GM23338 (cell line): ENCODE measurements at places on chromosomes 1 and 21. TPM values are rescaled to one million over a fixed set of nuclear protein-coding genes. Genes with fewer than 3 reads are reported as not detected.

Gene EFNA1
- total RNA-seq = 2.1 and 5.1 TPM in 2 replicates

Gene MAB21L3
- total RNA-seq = not detected in 2 replicates

Gene ARHGAP30
- 0.19 TPM in 1 of 2 replicates, not detected in the other for total RNA-seq

Gene PAPPA2
- 0.66 and 1.4 TPM in 2 replicates for total RNA-seq

Gene FOXD3
- total RNA-seq = 41.3 and 49.0 TPM in 2 replicates

Gene CELA3A
- not detected in 2 replicates for total RNA-seq

Gene TRAF5
- 17.8 and 18.9 TPM in 2 replicates for total RNA-seq

Gene MRPS14
- total RNA-seq = 18.5 and 21.7 TPM in 2 replicates

Gene RAB3B
- 34.6 and 37.9 TPM in 2 replicates for total RNA-seq

GRCh38 chr1:34013136-34013535, 149.3 kb downstream of the HMGB4 start:
- no peaks in the 10 kb centered on the region for H3K4me1 ChIP-seq
- H3K27ac ChIP-seq = no peak overlapping the region
- DNase-seq = no peak
- 0 out of 2 replicates have a peak, but pooled peaks cover 3% of the 10 kb centered on the region for H3K36me3 ChIP-seq

DNA sequence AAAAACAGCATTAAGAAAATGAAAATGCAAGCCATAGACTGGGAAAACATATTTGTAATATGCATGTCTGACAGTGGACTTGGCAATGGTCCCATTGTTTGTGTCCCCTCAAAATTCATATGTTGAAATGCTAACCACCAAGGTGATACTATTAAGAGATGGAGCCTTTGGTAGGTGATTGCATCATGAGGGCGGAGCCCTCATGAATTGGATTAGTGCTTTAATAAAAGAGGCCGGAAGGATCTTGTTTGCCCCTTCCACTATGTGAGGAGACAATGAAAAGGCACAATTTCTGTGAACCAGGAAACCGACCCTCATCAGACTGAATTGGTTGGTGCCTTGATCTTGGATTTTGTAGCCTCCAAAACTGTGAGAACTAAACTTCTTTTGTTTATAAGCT, 232.3 kb downstream of the GPR52 start:
- no peaks in the 10 kb centered on the region for H3K4me1 ChIP-seq
- H3K36me3 ChIP-seq = no peaks in the 10 kb centered on the region
- no peak overlapping the region for H3K4me3 ChIP-seq
- no peak for DNase-seq

DNA sequence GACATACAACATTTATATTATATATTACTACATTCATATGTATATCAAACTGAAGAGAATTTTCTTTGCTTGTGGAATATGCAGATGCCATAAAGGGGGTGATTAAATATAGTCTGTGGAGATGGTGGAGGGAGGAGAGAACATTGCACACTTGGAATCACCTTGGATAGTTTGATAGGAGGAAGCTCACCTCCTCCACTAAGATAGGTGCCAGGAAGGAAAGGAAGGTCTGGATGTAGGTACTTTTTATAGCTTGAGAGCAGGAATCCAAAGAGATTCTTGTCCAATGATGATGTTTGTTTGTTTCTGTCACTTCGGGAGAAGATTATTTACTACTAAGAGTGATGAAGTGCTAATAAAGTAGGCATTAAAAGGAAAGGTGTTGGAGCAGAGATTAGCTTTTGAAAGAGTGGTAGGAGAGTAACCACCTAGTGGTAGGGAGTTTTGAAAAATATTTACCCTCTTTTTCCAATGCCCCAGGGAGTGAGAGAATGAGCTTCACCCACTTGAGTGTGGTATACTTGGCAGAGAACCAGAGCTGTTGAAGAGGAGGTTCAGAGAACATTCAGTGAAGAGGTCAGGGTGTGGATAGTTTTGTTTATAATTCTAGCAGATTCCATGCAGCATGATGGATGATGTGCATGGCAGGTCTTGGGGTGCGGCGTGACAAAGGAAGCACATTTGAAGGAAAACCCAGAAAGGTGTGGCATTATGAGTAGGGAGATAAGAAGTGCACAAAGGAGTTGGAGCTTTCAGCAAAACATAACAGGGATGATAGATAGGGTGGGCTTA, 145.0 kb downstream of the PATJ start:
- no peaks in the 10 kb centered on the region for H3K27me3 ChIP-seq
- H3K4me1 ChIP-seq = 0 out of 2 replicates have a peak, but pooled peaks cover 16% of the 10 kb centered on the region
- no peak overlapping the region for H3K27ac ChIP-seq

- DNase-seq = no peak
- no peaks in the 10 kb centered on the region for H3K27me3 ChIP-seq
- peaks cover 29% of the 10 kb centered on the region for H3K4me1 ChIP-seq
- no peak overlapping the region for H3K4me3 ChIP-seq
- H3K27ac ChIP-seq = no peak overlapping the region
- no peaks in the 10 kb centered on the region for H3K36me3 ChIP-seq
These were observed 9.6 kb downstream of the ST6GALNAC3 start for GRCh38 chr1:76084029-76084627.

DNA sequence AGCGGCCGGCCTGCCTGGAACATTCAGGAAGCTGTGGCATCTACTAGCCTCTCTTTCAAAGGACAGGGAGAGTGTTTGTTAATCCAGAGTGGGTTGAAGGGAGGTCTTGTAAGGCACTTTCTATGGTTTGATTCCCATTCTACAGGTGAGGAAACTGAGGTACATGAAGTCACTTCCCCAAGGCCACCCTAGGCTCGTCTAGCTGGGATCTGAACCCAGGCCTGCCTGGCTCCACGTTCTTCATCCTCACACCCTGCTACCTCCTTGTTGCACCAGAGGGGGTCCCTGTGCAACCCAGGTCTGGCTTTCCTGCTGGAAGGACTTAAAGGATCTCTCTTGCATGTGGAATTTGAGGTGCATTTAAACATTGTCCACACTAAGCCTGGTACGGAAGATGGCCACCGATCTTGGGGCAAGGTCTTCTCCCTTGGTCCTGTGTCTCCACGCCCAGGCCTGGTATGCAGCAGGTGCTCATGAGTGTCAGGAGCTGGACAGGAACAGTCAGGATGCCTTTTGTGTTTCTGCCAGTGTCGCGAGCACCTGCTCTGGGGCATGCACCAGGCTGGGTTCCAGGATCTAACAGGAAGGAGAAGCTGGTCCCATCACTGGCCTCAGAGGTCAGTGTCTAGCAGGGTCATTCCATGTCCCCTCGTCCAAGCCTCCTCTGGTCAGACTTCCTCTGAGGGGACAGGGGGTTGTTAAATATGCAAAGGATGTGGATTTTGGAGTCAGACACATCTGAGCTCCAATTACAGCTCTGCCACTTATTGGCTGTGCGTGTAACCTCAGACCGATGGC, 103.2 kb upstream of the RUNX3 start:
- H3K4me1 ChIP-seq = no peaks in the 10 kb centered on the region
- H3K4me3 ChIP-seq = no peak overlapping the region
- H3K27me3 ChIP-seq = no peaks in the 10 kb centered on the region
- no peak for DNase-seq
- no peaks in the 10 kb centered on the region for H3K36me3 ChIP-seq

- no peaks in the 10 kb centered on the region for H3K27me3 ChIP-seq
- H3K4me3 ChIP-seq = no peak overlapping the region
- no peaks in the 10 kb centered on the region for H3K4me1 ChIP-seq
- no peak overlapping the region for H3K27ac ChIP-seq
- H3K36me3 ChIP-seq = no peaks in the 10 kb centered on the region
- no peak for DNase-seq
These were observed 26.2 kb upstream of the LYST start for GRCh38 chr1:235892734-235893413.

DNA sequence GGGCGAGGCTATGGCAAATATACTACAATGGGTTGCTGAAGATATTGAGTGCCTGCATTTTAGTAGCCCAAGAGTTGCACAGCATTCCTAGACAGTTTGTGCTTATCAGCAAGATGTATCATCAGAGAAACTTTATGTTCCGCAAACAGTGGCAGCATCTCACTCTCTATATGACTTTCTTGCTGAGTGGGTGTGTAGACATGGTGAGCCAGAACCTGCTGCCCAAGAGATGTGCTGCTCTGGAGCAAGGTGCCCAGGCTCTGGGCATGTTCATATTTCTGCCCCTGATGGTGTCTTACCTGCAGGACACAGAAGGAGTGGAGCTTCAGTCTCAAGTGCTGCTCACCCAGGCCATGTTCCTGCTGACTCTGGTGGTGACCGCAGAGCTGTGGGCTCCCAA, 8.2 kb upstream of the RGSL1 start:
- H3K27ac ChIP-seq = no peak overlapping the region
- no peak for DNase-seq
- no peaks in the 10 kb centered on the region; the same call in 1 of the 2 replicates for H3K4me1 ChIP-seq
- no peak overlapping the region for H3K4me3 ChIP-seq
- H3K36me3 ChIP-seq = no peaks in the 10 kb centered on the region

DNA sequence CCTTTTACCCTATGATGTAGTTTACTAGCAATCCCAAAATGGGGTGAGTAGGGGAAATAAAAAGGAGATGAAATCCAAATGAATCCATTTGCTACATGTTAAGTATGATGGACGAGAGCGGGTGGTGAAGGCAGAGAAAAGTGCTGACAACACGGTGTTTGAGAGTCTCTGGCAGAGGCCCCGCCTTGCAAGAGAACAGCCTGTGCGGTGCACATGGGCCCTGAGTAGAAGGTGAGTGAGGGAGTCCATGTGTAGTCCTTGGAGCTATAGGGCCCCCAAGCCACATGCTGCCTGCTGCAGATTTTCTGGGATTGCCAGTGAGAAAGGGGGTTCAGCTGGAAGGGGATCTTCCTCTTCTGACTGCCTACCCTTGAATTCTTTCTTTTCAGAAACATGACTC, 177.1 kb downstream of the TNR start:
- H3K27ac ChIP-seq = no peak overlapping the region
- H3K36me3 ChIP-seq = no peaks in the 10 kb centered on the region
- H3K4me1 ChIP-seq = peaks cover 23% of the 10 kb centered on the region
- H3K27me3 ChIP-seq = peaks cover 7% of the 10 kb centered on the region; the same call in 1 of the 2 replicates

DNA sequence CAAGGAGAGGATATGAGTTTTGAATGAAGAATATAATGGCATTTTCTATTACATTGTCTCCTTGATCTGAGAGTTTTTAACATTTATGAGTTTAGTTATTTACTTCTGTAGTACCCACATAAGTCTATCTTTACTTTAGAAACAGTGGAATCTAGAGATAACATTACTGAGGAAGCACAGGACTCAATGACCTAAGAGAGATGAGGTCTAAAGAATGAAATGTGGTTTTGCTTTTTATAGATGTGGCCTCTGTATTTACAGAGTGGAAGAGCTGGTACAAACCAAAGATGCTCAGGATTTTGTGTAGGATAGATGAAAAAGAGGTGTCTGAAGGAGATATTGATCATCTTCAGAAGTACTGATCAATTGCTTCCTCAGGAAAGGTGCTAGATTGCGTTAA, 177.3 kb downstream of the KCTD3 start:
- no peak overlapping the region for H3K4me3 ChIP-seq
- H3K27me3 ChIP-seq = no peaks in the 10 kb centered on the region
- no peak overlapping the region for H3K27ac ChIP-seq
- no peaks in the 10 kb centered on the region for H3K4me1 ChIP-seq
- H3K36me3 ChIP-seq = no peaks in the 10 kb centered on the region
- no peak for DNase-seq

DNA sequence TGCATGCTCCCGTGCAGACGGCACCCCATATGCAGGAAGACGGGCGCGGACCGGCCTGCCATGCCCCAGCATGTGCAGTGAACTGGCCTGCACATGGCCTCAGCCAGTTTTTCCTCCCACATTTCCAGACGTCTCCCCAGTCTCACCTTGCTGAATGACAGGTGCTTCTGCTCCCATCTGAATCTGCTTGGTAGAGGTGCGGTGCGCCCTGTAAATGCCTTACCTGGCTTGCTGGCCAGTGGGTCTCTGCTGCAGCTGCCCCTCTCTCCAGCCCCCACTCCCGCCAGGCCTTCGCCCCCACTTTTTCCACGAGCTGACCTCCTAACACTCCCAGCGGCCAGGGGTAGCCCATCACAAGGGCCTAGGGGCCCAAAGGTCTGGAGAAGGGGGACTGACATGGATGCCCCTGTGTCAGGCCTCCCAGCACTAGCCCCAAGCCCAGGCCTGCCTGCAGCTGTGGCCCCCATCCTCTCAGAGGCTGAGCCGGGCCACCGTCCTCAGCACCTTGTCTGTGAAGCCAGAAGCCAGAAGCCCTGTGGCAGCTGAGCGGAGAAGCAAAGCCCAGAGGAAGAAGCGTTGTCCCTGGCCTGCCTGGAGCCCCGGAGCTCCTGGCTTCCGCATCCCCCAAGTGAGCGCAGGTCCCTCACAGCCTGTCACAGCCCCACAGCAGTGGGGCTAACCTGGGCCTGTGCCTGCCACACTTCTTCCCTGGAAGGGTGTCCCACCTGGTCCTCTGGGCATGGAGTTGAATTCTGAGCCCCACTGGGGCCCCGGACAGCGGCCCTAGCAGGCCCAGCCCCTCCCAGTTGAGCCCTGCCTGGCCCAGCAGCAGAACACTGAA, 3.7 kb upstream of the SLC19A1 start:
- no peaks in the 10 kb centered on the region for H3K36me3 ChIP-seq
- DNase-seq = no peak

- no peaks in the 10 kb centered on the region for H3K36me3 ChIP-seq
- no peak for DNase-seq
- H3K4me3 ChIP-seq = peak overlapping the region; percentile 39
- H3K27me3 ChIP-seq = no peaks in the 10 kb centered on the region
- peak overlapping the region; percentile 74 for H3K27ac ChIP-seq
These were observed 29.2 kb downstream of the UCK2 start for GRCh38 chr1:165856606-165857005.

- no peak for DNase-seq
- no peaks in the 10 kb centered on the region for H3K4me1 ChIP-seq
- no peaks in the 10 kb centered on the region for H3K27me3 ChIP-seq
- H3K27ac ChIP-seq = no peak overlapping the region
- H3K36me3 ChIP-seq = no peaks in the 10 kb centered on the region
These were observed 392.3 kb upstream of the ADAMTS5 start for GRCh38 chr21:27359141-27359540.

- no peaks in the 10 kb centered on the region for H3K27me3 ChIP-seq
- no peaks in the 10 kb centered on the region for H3K36me3 ChIP-seq
- no peak overlapping the region for H3K27ac ChIP-seq
- DNase-seq = no peak
These were observed 35.8 kb downstream of the ECE1 start for GRCh38 chr1:21254335-21254951.

GRCh38 chr1:193629875-193630274, 443.5 kb upstream of the B3GALT2 start:
- H3K4me1 ChIP-seq = no peaks in the 10 kb centered on the region; the same call in 1 of the 2 replicates
- no peak overlapping the region for H3K4me3 ChIP-seq
- H3K36me3 ChIP-seq = no peaks in the 10 kb centered on the region

DNA sequence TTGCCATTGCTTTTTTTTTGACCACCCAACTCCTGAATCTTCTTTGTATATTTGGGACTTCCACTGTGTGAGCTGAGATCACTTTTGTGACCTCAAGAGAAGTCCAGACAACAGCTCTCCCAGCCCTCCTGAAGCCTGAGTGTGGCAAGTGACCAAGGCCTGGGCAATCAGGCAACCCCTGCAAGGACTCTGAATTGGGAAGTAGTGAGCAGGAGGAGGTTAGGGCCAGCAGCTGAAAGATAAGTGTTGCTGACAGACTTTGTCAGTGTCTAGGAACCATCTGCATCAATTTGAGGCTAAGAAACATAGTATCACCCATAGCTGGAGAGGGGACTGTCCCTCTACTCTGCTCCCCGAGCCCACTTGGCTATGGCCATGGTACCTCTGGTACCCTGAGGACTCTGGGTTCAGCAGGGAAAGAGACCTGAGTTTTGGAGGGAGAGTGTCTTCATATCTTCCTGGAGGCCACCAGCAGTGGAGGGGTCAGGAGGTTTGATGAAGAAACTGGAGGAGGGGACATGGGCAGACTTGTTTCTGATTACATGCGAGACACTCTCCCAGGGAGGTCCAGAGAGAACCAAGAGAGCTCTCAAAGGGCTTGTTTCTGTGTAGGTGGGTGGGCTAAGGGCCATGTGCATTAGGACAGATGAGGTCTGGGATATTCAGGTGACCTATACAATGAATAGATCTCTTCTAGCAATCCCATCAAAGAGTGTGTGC, 147.0 kb upstream of the DNAH14 start:
- no peak overlapping the region for H3K4me3 ChIP-seq
- DNase-seq = no peak
- H3K27me3 ChIP-seq = peaks cover 13% of the 10 kb centered on the region; the same call in 1 of the 2 replicates
- H3K36me3 ChIP-seq = no peaks in the 10 kb centered on the region
- H3K4me1 ChIP-seq = peaks cover 36% of the 10 kb centered on the region
